Activated CD4-positive, alpha-beta memory T cell treated with anti-CD3 and anti-CD28 coated beads for 36 hours (primary cell): ENCODE measurements at places on chromosomes 3 and 15. TPM values are rescaled to one million over a fixed set of nuclear protein-coding genes. Genes with fewer than 3 reads are reported as not detected.

Gene EFCAB12
- 0.45 TPM for total RNA-seq

- no peak for DNase-seq
These were observed 123.2 kb downstream of the DNAJB8 start for GRCh38 chr3:128343287-128344051.

GRCh38 chr3:45950686-45951600 is 7.7 kb downstream of the CXCR6 start:
- peak; percentile 85 for DNase-seq

- no peak for DNase-seq
These were observed 45.2 kb downstream of the RPN1 start for GRCh38 chr3:128605091-128606046.
